ENCODE measurements at places on chromosomes 3 and 15.

GRCh38 chr15:34182942-34183341 lies 27.0 kb downstream of the KATNBL1 start:
- no peak for DNase-seq

- peak; percentile 82 for DNase-seq
Measured at GRCh38 chr3:169146179-169146665, 517.3 kb downstream of the MECOM start.

- DNase-seq, result no peak
Measured at GRCh38 chr15:39554746-39555387, 26.0 kb upstream of the THBS1 start.

DNA sequence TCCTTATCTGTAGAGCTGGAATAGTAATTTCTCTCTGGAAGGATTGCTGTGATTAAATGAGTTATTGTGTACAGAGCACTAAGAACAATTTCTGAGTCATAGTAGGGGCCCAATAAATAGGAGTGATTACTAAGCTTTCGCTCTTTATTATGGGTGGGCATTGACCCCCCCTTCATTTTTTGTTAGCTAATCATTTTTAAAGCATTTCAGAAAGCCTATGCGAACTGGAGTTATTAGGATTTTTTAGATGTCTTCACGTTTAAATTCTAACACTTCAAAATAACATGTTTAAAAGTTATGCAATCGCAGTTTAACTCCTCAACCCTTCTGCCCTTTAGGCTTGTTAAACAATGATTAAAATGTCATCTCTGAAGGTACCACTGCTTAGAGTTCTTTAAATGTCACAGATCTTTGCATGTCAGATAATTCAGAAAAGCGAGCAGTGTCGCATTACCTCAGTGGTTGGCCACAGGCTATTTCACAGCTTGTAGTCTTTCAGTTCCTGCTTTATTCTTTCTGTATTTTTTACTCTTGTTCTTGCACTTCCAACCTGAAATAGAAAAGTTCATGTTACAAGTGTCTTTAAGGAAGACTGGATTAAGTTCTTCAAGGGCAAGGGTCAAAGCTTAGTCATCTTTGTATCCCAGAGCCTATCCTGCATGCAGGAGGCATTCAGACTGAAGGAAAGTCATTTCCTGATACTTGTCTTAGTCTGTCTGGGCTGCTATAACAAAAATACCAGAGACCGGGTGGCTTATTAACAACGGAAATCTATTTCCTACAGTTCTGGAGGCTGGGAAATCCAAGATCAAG lies 102.9 kb downstream of the FNDC3B start:
- DNase-seq, result no peak

DNA sequence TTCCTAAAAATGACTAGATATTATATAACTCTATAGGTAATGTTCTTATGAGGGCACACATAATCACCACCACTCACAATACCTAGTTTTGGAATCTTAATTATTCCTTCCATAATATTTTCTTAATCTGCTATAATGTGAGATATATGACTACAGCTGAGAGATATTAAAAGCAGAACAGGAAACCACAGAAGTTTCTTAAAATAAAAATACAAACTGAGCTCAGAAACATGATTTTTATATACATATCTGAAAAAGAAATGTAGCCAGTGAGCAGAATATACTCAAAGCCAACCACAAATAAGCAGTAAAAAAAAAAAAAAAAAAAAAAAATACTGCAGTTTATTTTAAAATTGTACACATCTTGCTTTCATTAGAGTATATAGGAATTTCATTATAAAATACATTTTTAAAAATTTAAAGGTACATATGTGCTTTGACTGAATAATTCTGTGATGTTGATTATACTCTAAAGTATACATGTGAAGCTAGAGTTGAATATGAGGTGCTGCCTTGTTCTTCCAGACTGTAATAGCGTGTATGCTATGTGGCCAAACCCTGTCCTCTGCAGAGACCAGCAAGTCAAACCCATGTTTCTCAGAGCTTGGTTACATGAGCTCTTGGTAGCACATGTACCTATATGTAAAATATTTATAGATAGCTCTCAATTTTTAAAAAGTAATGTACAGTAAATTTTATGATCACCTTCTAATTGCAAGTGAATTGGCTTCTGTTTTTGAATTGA lies 175.0 kb downstream of the UBE2E2 start:
- no peak for DNase-seq

- no peak for DNase-seq
Measured at GRCh38 chr15:88323976-88324740, 67.6 kb upstream of the NTRK3 start.

DNA sequence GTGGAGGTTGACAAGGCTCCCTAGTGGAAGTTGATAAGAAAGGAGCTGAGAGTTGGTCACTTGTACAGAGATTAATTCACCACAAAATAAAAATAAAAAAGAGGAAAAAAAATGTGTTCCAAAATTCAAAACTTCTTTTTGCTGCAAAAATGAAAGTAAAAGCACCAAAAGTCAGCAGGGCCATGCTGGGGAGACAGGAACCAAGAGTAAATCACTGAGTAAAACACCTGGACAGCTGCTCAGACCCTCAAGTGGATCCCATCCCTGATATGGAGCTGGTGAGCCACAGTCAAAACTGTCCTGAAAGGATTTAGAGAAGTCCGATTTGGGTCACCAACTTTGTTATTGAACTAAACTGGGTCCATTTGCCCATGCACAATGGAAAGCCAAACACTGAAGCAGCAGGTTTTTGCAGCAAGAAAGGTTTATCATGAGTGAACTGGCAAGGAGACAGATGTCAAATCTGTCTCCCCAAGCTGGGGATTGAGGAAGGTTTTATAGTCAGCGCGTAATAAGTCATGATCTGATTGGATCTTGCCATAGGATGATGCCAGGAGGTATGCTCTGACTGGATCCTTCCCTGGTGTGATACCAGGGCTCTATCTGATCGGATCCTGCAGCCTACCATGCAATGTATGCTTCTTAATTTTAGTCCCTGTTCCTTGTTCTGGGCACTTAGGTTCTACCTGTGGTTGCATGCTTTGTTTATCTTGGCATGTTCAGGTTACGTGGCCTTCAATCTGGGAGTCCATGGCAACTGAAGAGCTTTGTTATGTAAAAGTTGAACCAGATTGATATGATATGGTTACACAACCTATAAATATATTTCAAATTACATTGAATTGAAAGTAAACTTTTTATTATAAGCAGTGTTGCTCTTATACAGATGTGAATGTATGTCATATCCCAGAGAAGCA lies 313.2 kb downstream of the POLQ start:
- no peak for DNase-seq

GRCh38 chr15:89740137-89740536 lies 10.9 kb downstream of the MESP1 start:
- peak; percentile 70 for DNase-seq

DNA sequence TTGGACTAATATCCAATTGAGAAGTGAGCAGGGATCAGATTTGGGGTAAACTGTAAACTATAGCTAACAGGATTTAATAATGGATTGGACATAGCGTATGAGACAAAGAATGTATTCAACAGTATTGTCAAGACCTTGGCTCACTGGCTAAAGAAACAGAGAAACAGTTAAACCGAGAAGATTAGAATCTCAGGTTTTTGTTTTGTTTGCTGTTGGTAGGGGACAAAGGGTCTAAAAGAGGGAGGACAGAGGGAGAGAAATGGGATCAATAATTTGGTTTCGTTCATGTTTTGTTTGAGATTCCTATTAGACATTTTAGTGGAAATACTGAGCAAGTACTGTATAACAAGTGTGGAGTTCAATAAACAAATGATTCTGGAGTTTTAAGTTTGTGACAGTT lies 28.6 kb downstream of the CLDN1 start:
- DNase-seq, result no peak

- no peak for DNase-seq
Measured at GRCh38 chr3:125278155-125278554, 65.6 kb upstream of the SLC12A8 start.

DNA sequence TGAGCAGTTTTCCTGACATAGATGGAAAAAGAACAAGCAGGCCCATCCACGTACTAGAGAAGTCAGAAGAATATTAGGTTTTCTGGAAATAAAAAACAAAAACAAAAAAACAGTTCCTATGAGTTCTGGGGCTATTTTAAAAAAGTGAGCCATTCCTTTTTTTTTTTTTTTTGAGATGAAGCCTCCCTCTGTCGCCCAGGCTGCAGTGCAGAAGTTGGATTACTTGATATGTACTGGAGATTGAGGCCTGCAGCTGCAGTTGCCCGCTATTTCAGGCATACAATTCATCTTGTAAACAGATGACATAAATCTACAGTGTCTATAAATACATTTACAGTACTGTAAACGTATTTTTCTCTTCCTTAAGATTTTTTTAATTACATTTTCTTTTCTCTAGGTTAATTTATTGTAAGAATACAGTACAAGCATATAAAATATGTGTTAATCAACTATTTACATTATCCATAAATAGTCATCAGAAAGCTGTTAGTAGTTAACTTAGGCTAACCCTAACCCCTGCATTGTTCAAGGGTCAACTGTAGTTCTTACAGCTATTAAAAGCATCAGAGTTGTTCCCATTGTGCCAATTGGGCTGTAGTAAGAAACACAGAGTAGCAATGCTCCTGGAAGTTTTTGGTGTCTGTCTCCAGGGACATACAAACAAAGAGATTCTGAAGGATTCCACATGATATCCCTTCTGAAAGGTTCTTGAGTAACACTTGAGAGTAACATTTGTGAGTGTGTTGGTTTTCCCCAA lies 11.2 kb upstream of the ACTL6A start:
- no peak for DNase-seq

GRCh38 chr3:64805248-64805647 lies 117.4 kb upstream of the ADAMTS9 start:
- no peak for DNase-seq

- DNase-seq, result no peak
Measured at GRCh38 chr3:57009802-57010201, 50.7 kb upstream of the SPATA12 start.

DNA sequence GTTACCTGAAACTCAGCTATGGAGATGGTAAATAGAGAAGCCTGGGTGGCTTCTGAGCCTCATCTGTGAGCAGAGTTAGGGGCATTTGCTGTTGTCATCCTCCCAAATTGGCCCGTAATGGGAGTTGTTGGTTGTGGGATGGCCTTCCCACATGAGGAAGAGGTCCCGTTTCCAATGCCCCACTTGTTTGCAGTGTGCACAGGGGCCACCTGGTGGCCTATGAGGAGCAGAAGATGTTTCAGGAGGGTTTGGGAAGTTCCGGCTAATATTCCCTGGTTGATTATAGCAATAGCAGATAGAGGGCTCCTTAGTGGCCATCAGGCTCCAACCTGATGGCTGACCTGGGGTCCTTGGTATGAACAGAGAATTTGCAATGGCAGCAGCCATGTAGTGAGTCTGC lies 1546.5 kb downstream of the OTOL1 start:
- DNase-seq, result no peak

DNA sequence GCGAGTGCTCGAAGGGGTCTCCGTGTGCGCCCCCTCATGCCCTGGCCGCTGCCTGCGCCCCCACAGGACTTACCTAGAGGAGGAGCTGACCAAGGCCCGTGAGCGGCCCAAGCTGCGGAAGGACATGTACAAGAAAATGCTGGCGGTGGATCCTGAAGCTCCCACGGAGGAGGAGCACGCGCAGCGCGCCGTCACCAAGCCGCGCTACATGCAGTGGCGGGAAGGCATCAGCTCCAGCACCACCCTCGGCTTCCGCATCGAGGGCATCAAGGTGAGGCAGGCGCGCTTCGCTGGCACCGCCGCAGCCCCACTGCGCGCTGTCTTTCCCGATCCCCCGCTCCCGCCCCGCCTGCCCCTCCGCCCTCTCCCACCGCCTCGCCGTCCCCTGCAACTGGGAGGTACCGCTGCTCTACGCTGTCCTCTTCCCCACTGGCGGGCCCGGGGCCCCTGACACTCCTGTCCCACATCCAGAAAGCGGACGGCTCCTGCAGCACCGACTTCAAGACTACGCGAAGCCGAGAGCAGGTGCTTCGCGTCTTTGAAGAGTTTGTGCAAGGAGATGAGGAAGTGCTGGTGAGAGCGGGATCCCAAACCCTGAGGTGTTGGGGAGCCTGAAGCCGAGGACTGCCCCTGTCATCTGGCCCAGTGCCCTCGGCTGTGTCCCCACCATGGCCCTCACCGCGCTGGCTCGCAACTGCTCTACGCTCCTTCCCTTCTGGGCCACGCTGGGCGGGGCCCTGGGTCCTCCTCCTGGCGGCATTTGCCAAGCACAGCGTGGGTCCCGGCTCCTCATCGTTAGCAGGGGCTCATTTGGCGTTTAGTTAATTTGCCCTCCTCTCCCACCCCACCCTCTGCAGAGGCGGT lies 8.5 kb downstream of the ITPKA start:
- DNase-seq, result no peak

- DNase-seq, result no peak
Measured at GRCh38 chr3:185992831-185993374, 55.1 kb upstream of the TRA2B start.

DNA sequence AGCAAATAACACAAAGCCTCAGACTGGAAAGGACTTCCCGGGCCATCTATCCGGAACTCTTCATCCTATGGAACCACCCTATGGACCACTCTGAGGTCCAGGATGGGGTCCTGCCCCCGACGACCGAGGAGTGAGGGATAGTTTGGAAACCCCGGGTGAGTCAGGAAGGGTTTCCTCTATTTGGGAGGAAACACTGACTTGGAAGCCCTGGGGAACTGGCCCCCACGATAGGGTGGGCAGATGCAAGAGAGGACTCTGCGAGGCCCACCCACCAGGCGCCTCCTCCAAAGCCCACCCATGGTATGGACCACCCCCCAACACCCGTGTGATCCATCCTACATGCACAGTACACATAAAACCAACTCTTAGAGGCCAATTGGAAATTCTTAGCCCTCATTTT lies 69.4 kb downstream of the CPN2 start:
- DNase-seq, result peak; percentile 32

DNA sequence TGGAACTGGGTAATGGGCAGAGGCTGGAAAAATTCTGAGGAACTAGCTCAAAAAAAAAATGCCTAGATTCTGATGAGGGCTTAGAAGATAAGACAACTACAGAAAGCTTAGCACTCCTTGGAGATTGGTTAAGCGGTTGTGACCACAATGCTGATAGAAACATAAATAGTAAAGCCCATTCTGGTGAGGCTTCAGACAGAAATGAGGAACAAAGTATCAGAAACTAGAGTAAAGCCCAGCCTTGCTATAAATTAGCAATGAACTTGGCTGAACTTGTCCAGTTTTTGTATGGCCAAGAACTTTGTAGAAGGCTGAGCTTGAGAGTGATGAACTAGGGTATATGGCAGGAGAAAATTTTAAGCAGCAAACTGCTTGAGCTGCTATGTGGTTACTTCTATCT lies 25.4 kb downstream of the GOLGB1 start:
- DNase-seq, result no peak

DNA sequence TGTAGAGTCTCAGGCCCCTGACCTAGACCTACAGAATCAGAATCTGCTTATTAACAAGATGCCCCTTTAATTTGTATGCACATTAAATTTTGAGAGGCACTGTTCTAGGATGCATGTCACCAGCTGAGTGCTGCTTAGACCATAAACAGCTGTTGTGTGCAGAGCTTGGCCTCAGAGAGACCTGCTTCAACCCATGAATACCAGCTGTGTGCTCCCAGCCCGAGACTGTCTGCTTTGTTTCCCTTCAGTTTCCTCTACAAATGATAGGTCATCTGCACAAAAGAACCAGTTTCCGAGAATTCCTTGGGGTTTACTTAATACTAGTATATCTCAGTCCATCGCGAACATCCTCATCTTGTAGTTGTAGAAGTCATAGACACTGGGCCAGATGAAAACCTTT lies 158.5 kb upstream of the PFN2 start:
- DNase-seq, result no peak
